ENCODE measurements at places on chromosomes 16 and 17.

GRCh38 chr17:74196541-74197317 is 6.7 kb upstream of the RPL38 start:
- no peak for DNase-seq

DNA sequence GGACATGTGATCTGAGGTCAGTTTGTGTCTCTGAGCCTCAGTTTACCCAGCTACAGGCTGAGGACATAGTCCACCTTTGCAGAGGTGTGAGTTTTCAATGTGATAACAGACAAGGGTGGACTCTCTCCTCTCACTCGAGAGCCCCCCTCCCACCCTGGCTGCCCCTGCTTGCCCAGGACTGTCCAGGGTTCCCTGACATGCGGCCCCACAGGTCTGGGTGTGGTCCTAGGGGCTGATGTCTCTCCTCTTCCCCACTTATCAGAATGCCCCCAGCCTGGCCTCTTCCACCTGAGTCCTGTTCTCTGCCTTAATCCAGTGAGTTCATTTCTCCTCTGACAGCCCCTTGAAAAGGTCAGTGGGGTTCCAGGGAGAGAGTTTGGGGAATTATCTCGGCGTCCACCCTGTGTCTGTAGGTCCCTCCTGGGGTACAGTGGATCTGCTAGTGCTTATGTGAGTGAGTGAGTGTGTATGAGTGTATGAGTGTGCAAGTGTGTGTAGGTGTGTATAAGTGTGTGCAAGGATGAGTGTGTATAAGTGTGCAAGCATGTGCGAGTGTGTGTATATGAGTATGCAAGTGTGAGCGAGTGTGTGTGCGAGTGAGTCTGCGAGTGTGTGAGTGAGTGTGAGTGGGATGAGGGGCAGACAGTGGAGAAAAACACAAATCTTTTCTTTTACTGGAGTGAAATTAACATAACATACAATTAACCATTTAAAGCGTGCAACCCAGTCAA is 175.0 kb downstream of the IRF8 start:
- DNase-seq = no peak

GRCh38 chr17:62705156-62705777 is 77.8 kb downstream of the MRC2 start:
- DNase-seq = no peak

GRCh38 chr17:27985306-27985705 is 57.2 kb upstream of the NLK start:
- DNase-seq = no peak

- DNase-seq = no peak
Observed at GRCh38 chr16:8928467-8928957, 35.2 kb downstream of the USP7 start.

GRCh38 chr16:90019543-90020259 is 445 bp upstream of the DBNDD1 start:
- DNase-seq = peak; percentile 71

- peak; percentile 32 for DNase-seq
Observed at GRCh38 chr17:49339354-49339753, 22.7 kb downstream of the ZNF652 start.

DNA sequence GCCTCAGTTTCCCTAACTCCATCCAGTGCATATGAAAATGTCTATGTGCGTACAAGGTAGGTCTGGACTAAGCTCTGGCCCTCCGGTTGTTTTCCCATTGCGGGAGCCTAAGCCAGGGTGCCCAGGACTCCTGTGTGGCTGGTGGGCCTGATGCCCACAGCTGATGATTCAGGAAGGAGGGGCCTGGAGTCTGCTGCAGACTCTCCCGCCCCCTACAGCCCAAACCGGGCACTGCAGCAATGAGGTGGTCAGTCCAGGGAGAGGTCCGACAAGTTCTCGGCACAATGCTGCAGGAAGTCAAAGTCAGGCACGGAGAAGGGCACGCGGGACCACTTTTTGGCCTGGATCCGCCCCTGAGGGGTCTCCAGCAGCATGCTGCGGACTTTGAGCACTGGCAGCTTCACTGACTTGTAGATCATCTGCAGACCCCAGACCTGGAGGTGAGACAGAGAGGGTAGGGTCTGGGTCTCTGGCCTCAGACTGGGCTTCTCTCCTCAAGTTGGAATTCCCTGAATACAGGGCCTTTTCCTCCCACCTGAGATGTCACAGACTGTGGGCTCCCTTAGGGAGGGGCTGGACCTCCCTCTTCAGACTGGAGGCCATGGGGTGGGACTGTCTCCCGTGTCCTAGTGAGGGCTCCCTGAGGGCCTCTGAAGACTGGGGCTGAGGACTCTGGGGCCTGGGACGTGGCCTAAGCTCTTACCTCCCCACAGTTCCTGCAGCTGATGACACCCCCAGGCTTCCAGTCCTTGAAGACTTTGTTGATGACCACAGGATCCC is 3.4 kb upstream of the ZNF385C start:
- DNase-seq = peak; percentile 95

DNA sequence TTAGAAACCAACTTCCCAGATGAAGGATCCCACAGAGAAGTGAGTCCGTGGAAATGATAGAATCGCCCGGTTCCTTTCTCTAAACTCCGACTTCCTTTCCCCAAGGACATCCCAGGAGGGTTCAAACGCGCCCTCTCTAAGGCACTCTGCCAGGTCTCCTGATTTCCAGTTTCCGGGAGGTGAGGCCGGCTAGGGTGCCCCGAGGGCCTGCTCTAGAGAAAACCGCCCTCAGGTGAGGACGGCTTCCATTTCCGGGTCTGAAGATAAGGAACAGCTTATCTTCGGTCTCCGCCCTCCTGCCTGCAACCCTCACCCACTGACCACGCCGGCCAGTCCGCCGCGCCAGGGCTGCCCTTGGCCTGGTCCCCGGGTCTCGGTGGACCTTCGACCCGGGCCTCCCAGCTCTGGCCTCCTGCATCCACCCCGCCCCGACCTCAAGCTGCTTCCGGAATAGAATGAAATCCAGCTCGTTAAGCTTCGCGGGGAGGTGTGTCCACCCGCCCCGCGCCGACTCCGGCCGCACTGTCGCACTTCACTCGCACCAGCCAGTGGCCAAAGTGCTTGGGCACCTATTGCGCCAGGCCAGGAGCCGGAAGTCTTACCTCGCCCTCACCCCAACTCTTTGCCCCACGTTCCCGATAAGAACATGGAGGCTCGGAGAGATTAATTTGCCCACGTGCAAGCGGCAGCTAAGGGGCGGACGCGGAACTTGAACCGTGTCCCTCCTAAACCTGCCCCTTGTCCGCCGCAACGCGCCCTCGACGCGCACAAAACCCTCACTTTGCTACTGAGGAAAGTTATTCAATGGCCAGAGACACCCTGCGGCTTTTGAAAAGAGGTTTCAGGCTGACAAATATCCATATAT is 836 bp upstream of the MMP15 start:
- peak; percentile 78 for DNase-seq

- no peak for DNase-seq
Observed at GRCh38 chr17:79595921-79596320, 14.9 kb downstream of the RBFOX3 start.

DNA sequence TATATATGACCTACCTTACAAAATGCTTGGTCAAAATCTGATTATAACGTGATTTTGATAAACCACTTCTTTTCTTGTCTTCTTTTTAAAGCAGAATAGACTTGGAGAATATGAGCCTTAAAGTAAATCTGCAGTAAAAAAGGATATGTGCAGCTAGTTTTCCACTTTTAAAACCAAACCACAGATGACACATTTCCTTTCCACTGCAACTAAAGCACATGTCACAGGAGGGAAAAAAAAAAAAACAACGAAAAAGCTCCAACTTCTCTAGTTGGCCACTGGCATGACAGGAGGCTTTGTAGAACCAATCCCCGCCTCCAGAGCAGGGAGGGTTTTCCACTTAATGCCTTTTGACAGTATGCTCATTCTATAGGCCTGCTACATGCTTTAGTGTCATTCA is at the start of gene EVI2A:
TSS of gene EVI2A (minus strand) at position 142 of the 400 bp plus-strand sequence. CDS start 2,609 bp downstream, outside the sequence.
- DNase-seq = no peak

DNA sequence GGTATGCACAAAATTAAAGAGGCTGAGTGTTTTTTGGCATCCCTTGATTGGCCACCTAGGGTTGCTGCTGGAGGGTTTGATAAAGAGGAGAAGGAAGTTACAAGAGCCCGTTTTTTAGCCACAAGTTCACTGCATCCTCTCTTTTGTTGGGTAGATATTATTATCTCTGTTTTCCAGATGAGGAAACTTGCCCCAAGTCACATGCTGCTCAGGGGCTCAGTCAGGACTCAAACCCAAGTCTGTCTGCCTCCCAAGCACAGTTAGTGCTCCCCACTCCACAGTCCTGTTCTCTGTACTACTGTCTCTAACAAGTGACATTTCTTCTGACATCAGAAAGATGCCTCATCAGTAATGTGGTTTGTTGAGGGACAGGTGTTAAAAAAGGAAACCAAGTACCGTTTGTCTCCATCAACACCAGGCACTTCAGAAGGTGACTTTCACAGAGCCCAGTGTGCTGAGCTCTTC is 1.4 kb downstream of the NT5M start:
- DNase-seq = no peak

DNA sequence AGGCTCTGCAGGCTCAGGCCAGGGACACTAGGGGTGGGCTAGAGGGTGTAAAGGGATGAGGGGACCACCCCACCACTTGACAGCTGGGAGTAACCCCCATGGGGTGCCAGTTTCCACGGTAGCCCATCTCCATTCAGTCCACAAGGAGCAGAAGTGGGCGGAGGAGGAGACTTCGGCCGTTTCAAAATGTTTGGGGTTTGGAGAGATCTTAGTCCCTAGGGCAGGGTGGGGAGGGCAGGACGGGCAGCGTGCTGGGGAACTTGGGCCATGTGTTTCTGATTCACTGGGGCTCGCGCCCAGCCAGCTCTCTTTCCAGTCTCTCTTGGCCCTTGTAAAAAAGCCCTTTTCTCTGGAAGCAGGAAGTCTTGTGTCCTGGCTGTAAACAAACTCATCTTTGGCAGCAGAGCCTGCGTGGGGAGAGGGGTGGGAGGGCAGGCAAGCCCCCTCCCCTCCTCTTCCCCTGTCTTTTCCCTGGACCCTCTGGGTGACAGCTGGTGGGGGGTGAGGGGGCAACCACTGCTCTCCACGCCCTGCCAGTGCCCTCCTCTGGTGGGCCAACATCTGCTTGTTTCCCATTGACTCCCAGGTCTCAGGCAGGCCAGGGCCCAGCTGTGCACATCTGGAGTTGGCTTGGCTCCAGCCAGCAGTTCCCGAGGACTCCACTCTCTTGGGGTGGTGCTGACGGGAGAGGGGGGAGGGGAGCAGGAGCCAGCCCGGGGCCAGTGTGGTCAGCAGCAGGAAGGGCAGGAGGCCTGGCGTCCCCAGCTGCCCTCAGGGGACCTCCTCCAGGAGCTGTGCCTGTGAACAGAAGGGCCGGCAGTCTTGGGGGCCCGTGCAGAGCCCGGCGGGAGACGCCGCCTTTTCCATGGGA is 8.1 kb downstream of the CYGB start:
- peak; percentile 95 for DNase-seq

DNA sequence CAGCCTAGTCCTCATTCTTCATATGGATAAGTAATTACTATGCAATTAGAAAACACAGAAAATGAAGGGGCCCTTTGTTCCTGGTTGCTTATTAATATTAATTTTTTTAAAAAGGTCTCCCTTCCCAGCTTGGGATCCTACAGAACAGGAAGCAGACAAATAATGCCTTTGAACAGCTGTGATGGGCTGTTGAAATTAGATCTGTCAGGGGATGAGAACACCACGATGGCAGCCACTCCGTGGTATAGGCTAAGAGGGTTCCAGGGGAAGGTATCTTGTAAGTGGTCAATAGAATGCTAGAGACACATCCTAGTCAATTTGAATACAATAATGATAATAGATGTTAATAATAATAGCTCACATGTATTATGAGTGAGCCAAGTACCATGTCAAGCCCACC is 83.1 kb downstream of the CCDC182 start:
- DNase-seq = no peak

DNA sequence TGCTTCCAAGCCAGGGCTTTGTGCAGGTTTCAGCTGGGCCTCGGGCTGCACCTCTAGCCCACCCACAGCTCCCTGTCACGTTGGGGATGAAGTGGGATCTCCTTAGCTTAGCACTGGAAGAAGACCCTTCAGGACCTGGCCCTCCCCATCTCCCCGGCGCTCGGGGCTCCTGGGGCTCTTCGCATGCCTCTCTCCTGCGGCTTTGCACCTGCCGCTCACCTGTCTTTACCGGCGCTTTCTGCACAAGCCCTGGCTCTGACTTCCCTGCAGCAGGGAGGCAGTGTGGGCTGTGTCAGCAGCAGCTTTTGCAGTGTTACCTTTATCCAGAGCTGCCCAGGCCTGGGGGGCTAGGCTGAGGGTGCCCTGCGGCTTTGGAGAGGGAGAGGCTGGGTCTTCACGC is 52.3 kb downstream of the NT5M start:
- DNase-seq = peak; percentile 49

GRCh38 chr16:19963301-19963700 is 78.7 kb upstream of the GPRC5B start:
- DNase-seq = no peak

- DNase-seq = no peak
Observed at GRCh38 chr16:84758627-84759026, 58.8 kb downstream of the USP10 start.

- DNase-seq = peak; percentile 91
Observed at GRCh38 chr17:44331249-44331760, 6.7 kb upstream of the SLC25A39 start.

- no peak for DNase-seq
Observed at GRCh38 chr16:87322833-87323726, 5.9 kb upstream of the C16orf95 start.

DNA sequence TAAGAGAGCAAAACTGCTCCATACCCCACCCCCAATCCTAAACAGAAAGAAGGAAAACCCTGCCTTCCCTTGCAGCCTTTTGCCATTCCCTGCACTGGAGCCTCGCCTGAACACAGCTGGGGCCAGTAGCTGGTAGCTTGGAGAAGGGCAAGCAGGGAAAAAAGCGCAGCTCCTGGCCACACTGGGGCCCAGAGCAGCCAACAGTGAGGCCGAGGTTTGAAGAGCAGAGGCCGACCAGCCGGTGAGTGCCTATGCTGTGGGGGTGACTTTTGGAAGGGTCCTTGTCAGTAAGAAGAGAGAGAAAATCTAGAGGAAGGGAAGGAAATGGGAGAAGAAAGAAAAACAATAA is 3.2 kb upstream of the HOXB9 start:
- DNase-seq = peak; percentile 51

DNA sequence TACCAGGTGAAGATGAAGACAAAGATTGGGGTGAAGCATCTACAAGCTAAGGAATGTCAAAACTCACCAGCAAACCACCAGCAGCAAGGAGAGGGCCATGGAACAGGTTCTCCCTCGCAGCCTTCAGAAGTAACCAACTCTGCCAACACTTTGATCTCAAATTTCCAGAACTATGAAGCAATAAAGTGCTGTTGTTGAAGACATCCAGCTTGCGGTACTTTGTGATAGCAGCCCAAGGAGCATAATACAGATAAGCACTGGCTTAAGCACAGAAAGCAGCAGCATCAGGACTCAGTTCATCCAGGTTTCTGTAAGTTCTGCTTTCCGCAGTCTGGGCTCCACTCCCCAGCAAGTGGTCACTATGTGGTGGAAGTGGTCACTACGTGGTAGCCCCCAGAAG is 16.0 kb upstream of the CDRT4 start:
- no peak for DNase-seq

DNA sequence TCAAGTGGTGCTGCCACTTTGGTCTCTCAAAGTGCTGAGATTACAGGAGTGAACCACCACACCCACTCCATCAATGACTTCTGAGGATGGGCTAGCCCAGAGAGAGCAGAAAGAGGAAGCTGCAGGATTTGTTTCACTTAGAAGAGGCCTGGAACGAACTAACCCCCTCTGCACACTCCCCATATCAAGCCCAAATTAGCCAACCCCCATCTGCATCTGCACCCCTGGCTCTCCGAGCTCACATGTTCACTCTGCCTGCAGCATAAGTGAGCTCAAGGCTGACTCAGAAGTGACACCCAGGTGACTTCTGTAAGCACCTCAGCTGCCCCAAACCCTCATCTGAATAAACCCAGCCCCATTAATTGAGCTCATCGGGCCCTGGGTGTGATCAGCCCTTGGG is 4.8 kb downstream of the SCNN1G start:
- no peak for DNase-seq
